ENCODE measurements at places on chromosomes 13 and 19.
A peak's percentile ranks its signal among the peaks of the same experiment; 100 is the strongest.

DNA sequence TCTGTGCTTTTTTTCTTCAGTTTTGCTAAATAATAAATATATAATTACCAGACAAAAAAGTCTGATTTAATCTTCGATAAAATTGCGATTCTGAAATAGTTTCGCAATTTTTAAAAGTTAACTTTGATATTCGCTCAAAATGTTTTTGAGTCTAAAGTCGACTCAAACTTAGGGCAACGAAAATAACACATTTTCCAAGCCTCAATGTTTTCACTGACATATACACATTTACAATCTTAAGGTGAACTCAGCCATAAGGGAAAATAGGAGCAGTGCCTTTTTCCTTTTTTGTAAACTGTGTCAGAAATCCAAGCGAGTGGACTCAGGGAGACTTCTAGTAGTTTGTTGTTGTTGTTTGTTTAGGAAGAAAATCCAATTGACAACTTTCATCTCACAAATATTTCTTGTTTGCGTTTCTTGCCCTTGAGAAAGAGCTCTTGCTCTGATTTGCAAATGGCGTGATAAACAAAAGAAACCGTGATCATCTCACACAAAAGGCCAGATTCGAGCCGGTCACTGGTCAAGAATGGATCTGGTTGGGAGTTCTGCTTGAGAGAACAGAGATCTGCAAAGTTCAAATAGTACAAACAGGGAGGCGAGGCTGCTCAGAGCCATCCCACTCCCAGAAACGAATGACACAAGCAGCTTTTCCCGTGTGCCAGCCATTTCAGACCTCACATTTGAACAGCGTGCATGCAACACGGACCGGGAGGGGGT is 2.1 kb downstream of the SOX21 start:
- no peak for DNase-seq

DNA sequence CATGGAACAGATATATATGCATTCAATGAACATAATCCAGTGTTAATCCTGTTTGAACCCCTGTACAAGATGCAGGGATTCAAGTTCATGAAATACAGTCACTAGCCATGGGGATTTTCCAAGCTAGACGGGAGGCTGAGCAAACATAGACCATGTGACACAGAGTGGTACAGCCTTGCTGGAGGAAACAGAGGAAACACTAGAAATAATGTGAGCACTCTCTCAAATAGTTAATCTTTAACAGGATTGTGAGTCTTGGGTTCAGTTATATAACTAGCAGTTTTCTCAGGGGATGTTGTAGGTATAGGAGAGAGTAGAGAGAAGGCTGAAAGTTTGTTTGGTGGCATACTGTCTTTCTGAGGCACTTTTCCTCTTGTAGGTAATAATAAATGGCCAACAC is 13.9 kb upstream of the LGALS16 start:
- no peak for DNase-seq

DNA sequence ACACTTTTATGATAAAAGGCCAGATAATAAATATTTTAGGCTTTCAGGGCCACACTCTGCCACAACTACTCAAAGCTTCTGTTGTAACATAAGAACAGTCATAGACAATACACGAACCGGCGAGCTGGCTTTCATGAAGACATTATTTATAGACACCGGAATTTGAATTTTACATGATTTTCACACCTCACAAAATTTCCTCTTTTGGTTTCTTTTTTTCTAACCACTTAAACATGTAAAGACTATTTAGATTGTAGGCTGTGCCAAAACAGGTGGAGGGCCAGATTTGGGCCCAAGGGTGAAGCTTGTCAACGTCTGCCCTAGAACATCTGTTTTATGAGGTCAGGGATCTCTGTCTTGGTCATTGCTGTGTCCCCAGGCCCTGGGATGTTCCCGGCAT is 29.7 kb upstream of the FXYD3 start:
- no peak for DNase-seq

DNA sequence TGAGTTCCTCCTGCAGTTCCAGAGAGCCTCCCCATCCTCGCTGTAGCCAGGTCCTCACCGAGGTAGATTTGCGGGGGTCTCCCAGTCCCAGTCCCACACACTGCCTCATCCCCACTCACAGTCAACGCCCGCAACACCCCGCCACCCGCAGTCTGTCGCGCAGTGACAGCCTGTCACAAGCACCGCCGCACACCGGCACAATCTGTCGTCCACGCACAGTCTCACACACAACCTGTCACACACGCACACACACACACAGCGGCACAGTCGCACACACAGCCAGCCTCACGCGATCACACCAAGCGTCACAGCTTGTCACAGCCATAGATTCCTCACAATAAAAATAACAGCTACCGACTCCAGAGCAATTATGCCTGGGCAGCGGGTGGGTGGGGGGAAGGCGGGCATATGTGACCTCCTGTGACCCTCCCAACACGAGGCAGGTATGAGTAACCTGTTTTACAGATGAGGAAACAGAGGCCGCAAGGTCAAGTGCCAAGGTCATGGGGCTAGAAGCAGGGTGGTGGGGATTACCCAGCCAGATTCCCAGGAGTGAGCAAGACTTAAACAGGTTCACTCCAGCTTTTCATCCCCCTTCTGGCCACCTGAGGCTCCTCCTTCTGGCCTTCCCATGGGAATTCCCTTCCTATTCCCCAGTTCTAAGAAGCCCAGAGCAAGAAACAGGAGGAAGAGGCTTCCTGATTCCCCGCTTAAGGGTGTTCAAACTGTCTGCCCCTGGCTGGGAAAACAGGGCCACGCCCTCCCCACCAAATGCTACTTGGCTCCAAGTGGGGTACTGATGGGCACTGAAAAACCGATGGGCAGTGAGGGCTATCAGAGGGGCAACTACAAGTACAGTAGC is 13.9 kb downstream of the NFIX start:
- no peak for DNase-seq

- DNase-seq, result no peak
Measured at GRCh38 chr19:23531976-23532375, 136.7 kb upstream of the ZNF91 start.

DNA sequence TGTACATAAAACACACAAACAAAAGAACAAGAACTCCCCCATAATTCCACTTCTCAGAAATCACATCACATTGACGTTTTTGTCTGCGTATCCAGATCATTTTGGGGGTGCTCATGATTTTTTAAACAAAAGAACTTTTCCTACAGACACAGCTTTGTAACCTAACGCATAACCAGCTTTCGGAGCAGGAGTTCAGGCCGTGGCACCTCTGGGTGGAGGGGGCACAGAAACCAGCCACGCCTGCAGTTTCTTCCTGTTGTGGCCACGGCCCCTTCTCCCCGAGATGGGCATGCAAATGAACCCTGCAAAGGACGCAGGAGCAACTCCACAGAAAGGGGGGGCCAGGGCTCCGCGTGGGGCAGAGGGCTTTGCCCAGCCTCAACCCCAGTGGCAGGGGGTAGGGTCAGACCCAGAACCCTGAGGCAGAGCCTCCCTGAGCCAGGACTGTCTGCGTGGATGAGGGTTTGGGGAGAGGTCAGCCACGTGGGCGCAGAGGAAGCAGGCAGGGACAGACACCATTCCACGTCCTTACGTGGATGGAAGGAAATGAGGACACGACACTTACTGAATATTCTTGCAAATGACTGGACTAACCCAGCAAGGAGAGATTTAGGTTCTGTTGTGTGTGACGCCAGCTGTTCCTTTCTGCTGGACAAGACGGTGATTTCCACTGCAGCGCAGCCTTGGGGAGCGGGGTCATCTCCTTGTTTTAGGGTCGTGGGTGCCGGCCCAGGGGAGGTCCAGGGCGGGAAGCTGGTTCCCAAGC is 64.4 kb downstream of the RASA3 start:
- no peak for DNase-seq

- DNase-seq, result no peak
Measured at GRCh38 chr19:325173-325936, 19.2 kb downstream of the MIER2 start.

DNA sequence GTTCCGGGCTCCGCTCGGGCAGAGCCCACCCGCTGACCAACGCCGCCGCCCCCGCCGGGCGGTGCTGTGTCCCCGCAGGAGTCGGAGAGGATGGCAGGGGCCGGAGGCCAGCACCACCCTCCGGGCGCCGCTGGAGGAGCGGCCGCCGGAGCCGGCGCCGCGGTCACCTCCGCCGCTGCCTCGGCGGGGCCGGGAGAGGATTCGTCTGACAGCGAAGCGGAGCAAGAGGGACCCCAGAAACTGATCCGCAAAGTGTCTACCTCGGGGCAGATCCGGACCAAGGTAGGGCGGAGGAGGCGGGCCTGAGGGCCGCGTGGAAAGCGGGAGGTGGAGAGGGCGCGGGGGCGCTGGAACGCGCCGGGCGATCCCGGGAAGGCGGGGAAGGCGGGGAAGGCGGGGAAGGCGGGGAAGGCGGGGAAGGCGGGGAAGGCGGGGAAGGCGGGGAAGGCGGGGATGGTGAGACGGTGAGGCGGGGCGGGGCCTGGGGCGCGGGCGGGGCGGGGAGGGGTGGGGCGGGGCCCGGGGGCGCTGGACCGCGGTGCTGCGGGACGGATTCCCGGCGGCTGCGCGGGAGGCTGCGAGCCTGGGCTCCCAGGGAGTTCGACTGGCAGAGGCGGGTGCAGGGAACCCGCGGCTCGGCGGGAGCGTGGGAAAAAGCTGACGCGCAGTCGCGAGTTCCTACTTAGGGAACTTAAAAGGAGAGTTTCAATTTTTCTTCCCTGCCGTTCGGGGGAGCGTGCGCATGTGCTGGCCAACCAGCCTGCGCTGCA is 421 bp downstream of the DGKH start:
- no peak for DNase-seq

GRCh38 chr13:99495466-99496183 is 5.6 kb upstream of the TM9SF2 start:
- no peak for DNase-seq

- no peak for DNase-seq
Measured at GRCh38 chr13:95652821-95653220, 8.3 kb upstream of the DZIP1 start.

GRCh38 chr19:42386974-42387707 is 3.0 kb downstream of the CNFN start:
- peak; percentile 33 for DNase-seq

DNA sequence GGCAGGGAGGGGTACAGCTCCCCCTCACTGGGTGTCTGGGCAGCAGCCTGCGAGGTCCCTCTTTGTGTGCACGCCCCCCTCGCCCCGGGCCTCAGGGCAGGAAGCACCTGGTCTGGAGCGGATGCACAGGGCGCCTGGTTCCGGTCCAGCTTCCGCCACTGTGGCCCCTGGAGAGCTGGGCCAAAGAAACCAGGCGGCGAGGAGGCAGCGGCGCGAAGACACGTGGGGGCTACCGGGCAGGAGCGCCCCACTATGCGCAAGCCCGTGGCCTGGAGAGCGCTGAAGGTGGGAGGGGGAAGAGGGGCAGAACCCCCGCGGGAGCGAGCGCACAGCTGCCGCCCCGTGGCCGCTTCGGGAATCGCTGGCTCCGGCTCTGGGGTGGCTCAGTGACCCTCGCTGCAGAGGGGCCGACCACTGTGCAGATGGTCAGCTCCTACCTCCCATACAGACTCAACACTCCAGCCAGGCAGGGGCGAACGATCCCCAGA is 1.7 kb upstream of the LYL1 start:
- DNase-seq, result peak; percentile 60
